EL (cell line): ENCODE measurements at places on chromosomes 6 and 20.

DNA sequence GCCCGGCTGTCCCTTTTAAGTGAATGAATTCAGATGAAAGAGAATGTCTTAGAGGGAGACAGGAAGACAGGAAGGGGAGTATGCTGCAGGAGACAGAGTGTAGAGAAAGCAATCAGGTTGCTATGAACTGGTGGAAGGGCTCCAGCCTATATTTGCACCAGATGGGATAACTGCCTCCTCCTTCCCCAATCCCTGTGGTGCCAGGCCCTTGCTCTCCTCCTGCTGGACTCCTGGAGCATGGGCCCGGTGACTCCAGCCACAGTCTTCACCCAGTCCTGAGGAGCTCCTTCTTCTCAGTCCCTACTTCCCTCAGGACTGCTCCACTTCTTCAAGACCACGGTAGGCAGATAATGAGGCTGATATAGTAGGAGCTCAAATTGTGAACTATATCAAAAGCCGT, 91.8 kb downstream of the TMEM200A start:
- DNase-seq: peak; percentile 13

GRCh38 chr20:2865630-2866029, 7.7 kb upstream of the PTPRA start:
- DNase-seq: no peak

GRCh38 chr6:123288649-123289048, 292.6 kb downstream of the CLVS2 start:
- no peak for DNase-seq

GRCh38 chr20:59678288-59678687, 73.9 kb downstream of the PHACTR3 start:
- no peak for DNase-seq

- no peak for DNase-seq
These were observed 99.6 kb upstream of the HMGCLL1 start for GRCh38 chr6:55678330-55679224.

DNA sequence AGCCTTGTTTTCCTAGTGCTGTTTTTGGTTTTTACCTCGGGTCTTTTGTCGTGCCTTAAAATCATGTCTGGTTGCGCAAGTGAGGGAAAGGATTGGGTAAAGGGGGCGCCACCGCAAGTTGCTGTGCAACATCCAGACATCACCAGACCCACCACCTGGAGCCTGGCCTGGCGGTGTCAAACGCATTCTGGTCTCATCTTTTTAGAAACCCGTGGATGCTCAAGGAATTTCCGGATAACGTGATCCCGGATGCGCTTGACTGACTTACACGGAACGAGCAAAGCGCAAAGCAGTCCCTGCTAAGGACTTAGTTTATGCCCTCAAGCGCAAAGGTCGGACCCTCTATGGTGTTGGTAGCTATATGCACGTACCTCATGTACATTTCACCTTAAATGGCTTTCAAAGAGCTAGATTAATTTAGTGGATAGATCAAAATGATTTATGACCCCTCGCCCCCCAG, 105.2 kb downstream of the OR2B2 start:
- peak; percentile 76 for DNase-seq

- no peak for DNase-seq
These were observed 20.7 kb downstream of the CGA start for GRCh38 chr6:87074101-87074621.

DNA sequence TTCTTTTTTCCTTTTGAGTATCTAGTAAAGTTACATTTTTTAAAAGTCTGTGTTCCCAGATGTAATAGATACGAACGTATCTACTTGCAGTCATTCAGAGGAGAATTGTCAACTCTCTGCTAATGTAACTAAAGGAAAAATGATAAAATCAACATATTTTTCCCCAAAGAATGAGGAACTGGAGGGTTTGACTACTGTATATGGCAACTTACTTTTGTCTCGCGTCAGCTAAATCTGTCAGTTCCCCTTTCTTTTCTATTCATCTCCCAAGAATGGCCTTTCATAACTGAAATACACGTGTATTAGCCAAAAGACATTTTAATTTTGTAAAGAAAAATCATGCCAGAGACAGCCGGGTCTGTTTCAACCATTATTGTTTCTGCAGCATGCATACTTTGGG, 5.4 kb downstream of the EYA2 start:
- no peak for DNase-seq

- peak; percentile 81 for DNase-seq
These were observed 90.4 kb upstream of the MCHR2 start for GRCh38 chr6:100084316-100084990.

DNA sequence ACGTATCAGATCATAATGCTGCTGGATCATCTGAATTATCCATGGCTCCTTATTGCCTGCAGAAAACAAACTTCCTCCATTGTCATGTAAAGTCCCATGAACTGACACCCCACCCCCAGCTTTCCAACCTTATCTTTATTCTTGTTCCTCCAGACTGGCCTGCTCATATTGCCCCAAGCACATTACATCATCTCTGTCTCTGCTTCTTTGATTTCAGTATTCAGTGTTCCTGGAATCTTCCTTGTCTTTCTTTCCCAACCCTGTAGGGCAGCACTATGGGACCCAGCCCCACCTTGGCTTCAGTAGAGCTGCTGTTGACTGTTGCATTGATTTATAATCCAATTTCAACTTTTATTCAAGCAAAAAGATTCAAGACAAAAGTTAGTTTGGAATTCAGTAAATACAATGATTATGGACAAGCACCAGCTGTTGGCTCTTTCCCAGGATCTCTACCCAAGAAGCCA, 187.5 kb upstream of the ECI2 start:
- DNase-seq: peak; percentile 51

DNA sequence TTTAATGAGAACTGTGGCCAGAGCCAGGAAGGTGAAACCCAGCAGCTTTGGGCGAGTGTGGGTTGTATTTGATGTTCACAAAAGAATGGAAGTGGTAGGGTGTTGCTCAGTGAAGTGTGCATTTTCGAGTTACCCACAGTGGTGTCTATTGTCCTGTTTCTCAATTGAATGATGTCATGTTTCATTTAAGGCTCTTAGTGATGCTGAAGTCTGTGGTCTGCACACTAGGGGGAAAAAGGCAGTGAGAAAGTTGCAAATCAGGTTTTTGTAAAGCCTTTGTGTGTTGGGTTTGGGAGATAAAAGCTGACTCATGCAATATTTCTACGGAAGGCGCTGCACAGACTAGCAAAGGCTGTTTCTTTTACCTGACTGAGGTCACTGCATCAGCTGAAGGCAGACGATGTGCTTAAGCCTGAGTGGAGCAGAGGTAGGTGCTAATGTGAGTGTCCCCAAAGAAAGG, 121.1 kb downstream of the PLEKHG1 start:
- no peak for DNase-seq

- DNase-seq: no peak
These were observed 47.1 kb upstream of the TMEM181 start for GRCh38 chr6:158512809-158513208.

DNA sequence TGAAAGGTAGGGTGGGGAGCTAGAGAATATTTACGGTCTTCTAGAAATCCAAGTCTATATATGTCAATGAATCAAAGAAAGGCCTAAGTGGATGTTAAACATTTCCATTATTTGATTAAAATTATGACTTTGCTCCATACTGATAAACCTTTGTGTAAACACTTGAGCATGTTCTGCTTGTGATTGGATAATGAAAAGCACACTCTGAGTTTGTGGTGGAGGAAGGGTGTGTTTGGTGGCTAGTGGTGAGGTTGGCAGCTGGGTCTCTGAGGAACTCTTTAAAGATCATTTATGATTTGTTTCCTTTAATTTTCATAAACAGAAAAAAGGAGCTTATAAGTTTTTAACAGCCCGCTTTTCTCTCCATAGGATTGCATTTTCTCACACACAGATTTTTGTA, 84.7 kb downstream of the RFPL4B start:
- DNase-seq: no peak

DNA sequence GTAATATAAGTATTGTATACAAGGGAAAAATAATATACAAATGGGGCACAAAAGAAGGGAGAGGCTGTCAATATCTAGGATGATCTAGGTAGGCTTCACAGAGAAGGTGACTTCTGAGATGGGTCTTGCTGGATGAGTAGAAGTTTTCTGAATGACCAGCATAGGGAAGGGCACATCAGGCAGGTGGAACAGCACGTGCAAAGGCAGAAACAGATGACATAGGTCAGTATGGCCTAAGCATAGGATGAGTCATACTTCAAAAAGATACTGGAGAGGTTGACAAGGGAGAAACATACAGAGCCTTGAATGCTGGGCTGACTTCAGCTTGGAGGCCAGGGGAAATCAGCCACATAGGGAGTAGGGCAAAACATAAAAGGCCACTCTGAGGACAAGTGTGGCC, 31.9 kb upstream of the SIRPA start:
- no peak for DNase-seq

GRCh38 chr20:63740070-63740626, 572 bp downstream of the SLC2A4RG start:
- peak; percentile 49 for DNase-seq

GRCh38 chr6:36817847-36818246, 21.4 kb downstream of the CPNE5 start:
- no peak for DNase-seq

DNA sequence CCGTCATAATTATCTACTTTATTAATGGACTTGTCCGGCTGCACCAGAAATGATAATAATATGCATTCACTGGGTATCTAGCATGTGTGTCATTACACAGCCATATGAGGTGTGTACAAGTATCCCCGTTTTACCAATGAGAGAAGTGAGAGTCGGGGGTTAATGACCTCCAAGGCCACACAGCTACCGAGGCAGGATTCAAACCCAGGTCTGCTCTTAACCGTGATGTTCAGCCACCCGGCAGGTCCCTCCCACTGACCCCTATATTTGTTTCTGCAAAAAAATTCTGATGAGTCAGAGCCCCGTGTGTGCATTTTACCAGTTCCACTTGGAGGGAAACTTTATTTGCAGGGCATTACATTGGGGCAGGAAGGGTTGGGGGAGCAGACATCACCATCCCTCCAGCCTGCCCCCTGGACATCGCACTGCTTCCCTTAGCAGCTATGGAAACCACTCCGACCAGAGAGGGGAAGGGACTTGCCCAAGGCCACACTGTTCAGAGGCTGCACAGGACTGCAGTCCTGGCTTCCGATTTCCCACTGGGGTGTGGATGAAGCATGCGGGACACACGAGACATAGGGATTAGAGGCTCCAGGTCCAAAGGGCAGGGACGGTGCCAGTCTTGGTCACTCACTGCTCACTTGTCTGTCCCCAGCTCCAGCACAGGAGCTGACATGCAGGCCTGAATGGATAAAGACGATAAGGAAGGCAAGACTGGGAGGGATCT, 10.1 kb upstream of the SRC start:
- DNase-seq: peak; percentile 50

DNA sequence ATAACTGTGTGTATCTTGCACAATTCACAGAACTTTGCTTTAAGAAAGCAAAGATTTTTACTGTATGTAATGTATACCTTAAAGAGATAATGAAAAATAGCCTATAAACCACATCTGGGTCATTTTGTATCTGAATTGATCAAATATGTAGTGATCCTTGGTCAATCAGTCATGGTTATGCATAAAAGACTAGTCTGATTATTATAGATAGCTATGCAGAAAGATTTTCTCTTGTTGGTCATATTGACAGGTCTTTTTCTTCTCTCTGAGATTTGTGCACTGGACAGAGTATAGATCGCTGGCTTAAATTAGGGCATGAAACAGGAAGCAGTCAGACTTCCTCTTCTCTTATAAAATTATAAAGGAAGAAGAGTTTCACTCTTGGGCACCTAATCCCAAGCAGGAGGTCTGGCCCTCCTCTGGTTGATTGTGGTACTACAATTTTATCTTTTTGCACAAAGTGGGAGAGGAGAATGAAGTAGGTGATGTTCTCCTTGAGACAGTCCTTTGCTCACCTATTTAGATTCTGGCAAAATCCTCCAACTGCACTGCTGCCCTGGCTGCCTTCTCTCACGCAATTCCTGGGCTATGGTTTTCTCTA, 380.9 kb upstream of the RGS17 start:
- peak; percentile 10 for DNase-seq

- no peak for DNase-seq
These were observed 30.2 kb downstream of the SULF2 start for GRCh38 chr20:47754946-47755652.

DNA sequence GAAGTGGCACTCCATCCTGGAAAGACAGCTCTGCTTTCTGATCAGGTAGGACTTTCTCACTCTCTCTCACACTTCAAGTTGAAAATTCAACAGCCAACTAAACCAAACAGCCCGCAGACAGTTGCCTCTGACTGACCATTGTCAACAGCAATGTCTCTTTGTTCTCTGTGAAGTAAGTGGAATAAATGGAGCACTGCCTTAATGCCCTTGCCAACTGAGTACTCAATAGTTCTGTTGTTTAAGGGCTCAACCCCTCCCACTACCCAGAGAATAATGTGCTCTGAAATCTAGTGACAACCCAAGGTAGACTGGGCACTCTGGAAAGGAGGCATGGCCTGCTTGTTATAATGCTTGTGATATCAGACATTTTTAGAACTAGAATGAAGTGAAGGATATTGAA, 16.8 kb upstream of the BCLAF1 start:
- DNase-seq: no peak

- no peak for DNase-seq
These were observed 525 bp downstream of the FAM229B start for GRCh38 chr6:112087916-112088315.

DNA sequence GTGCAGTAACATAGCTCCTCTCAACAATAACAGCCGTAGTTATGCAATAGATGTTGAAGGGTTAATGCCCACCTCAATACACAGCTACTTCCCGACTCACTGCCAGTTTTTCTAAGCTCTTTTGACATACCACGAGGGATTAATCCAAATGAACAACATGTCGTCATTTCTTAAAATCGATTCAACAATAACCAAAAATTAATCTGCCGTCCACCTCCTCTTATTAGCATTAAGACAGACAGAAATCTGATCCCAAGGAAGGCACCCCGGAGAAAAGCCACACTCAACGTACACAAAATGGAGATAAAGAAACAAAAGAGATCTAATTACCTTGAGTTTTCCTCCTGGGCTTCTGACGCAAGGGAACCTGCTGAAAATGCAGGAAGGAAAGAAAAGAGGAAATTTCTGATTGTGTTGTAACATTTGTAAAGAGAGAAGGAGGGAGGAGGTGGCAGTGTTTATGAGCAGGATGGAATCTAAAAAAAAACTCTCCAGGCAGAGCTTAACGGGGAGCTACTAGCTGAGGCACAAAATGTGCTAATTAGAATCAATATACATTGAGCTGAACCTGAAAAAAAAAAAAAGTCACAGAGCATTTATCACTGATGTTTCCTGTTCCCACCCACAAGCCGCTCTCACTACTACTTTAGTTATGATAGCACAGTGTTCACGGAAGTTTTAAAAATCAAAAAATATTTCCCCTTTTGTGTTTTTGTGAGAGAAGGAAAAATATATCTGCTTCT, 109.3 kb downstream of the IPCEF1 start:
- no peak for DNase-seq

- DNase-seq: no peak
These were observed 12.8 kb downstream of the TEAD3 start for GRCh38 chr6:35483893-35484645.

GRCh38 chr6:63819831-63820230, 184.2 kb downstream of the PHF3 start:
- no peak for DNase-seq

DNA sequence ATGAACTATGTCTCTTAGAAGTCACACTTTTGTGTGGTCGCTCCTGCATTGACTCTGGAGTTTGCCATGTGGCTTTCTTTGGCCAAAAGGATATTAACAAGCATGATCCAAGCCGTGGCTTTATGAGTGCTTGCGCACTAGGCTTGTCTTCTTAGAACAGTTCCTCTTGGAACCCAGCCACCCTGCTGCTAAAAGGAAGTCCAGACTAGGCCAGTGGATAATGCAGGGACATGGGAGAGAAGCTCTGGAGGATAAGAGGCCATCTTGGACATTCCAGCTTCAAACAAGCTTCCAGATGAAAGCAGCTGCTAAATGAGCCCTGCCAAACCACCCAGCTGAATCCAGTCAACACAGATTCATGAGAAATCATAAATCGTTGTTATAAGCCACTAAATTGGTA, 346.4 kb downstream of the CDC5L start:
- DNase-seq: no peak
